NCI-H510A treated with DMSO at 0.1 percent for 48 hours (cell line): ENCODE measurements at places on chromosomes 1 and 21.

DNA sequence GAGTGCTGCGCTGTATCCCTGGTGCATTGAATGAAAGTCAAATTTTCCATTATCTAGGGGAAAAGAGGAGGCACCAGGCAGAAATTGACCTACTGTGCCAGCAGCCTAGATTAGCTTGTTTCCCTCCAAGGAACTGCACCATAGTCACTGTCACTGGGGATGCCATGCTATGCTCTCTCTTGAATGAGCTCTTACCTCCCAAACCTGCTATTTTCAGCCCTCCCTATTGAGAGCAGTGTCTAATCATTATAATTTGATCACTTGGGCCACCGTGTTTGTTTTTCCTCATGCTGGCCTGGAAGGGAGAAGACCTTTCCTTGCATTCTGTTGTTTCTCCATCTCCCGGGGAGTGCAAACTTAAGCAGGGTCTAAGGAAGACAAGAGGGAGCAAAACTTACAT lies 492.9 kb downstream of the SIPA1L2 start:
- no peak for DNase-seq

GRCh38 chr21:34132202-34132601 lies 58.8 kb downstream of the MRPS6 start:
- no peak for DNase-seq

DNA sequence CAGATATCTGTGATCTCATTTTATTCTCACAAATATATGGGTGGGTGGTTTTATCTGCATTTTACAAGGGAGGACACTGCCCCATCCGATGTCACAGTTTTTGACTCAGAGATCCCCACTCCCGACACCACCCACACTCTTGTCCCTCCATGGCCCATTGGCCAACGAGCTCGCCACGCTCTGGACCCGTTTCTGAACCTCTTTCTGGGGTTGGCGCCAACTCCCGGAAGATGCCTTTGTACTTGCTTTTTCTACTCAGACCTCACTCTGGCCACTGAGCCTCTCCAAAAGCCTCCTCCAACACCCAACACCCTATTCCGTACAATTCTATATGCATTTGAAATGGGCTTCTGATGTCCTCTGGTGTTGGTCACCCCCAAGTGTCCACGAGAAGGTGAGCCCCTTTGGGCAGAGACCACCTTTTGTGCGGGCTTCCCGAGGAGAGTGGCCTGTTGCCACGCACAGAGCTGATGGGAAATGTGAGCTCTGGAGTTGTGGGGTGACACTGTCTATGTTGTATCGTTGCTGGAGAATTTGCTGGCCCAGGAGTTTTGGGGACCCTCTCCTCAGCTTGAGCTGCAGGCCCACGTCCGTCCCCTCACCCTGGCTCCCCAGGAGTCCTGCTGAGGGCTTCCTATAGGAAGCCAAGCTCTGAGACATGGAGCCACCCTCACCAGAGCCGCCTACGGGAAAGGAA lies 366.9 kb upstream of the VAMP3 start:
- DNase-seq, result no peak

- no peak for DNase-seq
These were observed 17.6 kb downstream of the OSCP1 start for GRCh38 chr1:36432616-36433015.

DNA sequence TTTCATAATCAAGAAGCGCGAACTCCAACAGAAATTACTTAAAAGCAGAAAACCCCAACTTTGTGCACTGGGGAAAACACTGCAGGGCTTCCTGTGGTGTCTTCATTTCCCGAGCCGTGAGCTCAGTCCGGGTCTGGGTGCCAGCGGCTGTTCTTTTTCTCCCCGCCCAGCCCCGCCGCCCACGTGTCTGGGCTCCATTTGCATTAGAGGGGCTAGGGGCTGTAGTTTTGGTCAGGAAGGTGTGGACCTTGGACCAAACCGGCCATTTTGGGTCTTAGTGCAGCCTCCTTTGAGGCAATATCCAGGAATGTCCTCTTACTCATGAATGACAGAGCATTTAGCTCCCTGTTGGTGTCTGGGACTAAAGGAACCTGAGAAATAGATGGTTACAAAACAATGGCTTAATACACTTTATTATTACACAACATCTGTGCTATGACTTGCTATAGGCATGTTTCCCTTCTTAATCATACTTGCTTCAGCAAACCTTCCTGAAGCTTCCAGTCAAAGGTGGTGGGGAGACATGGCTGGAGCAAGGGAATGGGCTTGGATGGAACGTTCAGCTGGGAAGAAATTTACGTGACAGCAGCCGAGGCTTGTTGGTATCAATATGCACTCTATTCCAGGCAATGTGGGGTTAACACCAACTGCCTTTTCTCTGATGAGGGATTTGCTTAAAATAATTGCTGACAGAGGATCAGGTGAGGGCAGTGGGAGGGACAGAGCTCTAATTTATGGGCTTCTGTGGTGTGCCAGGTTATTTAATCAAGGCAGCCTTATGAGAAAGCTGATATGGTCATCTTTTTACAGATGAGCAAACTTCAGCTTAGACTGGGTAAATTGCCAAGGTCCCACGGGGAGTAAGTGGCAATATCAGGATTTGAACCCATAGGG lies 1.1 kb downstream of the AGTRAP start:
- peak; percentile 83 for DNase-seq
